ENCODE measurements at places on chromosomes 7 and 10.
A peak's percentile ranks its signal among the peaks of the same experiment; 100 is the strongest.

DNA sequence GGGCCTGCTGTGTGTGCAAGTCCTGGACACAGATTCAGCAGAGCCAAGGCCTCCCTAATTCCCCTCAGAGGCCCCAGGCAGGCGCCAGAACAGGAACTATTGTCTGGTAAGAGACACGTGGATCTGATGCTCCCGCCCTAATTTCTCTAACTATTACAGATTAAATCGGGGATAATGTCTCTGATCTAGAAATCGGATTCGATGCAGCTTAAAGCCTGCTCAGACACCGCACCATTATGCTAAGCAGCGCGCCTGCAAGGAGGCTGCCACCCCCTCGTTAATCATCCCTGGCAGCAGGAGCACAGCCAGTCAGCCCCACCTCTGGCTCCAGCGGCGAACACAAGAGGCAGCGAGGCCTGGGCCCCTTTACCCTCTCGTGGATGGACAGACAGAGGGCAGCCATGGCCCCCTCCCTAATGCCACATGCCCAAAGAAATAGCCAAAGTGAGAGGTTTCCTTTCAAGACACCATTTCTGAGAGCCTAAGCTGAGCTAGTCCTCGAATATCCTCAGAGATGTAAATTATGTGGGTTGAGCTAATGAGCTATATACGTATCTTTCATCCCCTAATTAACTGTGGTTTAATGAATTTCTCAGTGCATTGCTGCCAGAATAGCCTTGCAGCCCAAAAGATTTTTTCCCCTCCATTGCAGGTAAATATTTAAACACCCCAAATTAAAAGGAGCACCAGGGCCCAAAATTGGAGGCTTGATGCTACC is 122.1 kb downstream of the GRID1 start:
- DNase-seq, result no peak

GRCh38 chr7:31776616-31777015 is 89.6 kb downstream of the PPP1R17 start:
- DNase-seq, result no peak

- DNase-seq, result no peak
Observed at GRCh38 chr10:86345296-86345858, 21.2 kb downstream of the GRID1 start.

GRCh38 chr10:10499839-10500238 is 517.8 kb upstream of the CELF2 start:
- no peak for DNase-seq

DNA sequence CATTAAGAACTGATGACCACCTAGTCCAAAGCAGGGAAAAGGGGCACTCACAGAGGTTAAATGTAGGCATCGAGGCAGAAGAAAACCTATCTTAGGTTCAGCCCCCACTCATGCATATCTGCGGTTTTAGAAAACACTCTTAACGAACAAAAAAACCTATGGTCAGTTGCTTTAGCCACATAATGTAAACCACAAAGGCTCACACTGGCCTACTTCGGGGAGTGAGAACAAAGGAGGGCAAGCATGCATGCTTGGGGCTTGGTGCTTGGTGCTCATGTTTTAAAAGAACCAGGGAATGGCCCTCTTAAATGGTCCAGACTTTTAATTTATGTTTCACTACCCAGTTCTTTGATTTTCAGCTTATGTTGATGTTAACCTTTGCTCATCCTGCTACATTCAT is 14.2 kb downstream of the INSYN2A start:
- no peak for DNase-seq

DNA sequence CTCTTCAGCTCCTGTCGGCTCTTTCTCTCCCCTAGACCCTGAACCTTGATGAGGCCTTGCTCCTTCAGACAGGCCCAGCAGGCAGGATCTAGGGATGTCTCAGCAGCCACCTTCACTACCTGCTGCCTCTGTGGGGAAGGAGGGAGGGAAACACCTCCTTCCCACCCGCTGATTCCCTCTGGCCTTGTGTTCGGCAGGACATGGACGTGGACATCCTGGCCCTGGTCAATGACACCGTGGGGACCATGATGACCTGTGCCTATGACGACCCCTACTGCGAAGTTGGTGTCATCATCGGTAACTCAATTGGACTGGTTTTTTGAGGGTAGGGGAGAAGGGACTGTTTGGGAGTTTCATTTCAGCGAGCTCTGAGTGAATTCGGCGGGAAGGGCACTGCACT is 20.3 kb downstream of the HKDC1 start:
- no peak for DNase-seq

- DNase-seq, result peak; percentile 46
Observed at GRCh38 chr7:158819571-158820203, 9.6 kb downstream of the ESYT2 start.

GRCh38 chr10:22570733-22571430 is 143.5 kb downstream of the PIP4K2A start:
- peak; percentile 24 for DNase-seq

DNA sequence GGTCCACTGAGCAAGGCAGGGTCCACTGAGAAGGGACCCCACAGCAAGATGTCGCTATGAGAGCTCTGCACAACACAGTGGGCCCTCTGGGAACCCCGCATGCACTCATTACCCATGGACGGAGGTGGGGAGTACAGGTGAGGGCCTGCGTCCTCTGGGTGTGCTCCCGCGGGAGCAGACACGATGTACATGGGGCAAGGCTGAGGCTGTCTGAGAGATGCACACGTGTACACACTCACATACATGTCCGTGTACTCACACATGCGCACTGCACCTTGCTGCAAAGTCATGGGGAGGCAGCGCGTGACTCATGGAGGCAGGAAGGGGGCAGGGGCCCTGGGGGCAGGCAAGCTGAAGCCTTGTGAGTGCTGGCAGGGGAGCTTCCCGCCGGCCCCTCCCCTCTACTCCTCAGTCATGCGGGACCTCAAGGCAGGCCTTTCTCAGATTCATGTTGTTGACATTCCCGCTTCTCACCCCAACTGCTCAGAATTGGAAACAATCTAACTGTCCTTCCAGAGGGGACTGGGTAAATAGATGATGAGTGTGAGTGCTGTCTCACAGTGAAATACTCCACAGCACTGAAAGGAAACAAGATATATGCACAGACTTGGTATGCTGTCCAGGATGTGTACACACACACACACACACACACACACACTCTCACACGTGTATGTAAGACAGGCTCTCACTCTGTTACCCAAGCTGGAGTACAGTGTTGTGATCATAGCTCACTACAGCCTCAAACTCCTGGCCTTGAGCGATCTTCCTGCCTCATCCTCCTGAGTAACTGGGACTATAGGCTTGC is 40.0 kb downstream of the GOLGA7B start:
- DNase-seq, result peak; percentile 9

DNA sequence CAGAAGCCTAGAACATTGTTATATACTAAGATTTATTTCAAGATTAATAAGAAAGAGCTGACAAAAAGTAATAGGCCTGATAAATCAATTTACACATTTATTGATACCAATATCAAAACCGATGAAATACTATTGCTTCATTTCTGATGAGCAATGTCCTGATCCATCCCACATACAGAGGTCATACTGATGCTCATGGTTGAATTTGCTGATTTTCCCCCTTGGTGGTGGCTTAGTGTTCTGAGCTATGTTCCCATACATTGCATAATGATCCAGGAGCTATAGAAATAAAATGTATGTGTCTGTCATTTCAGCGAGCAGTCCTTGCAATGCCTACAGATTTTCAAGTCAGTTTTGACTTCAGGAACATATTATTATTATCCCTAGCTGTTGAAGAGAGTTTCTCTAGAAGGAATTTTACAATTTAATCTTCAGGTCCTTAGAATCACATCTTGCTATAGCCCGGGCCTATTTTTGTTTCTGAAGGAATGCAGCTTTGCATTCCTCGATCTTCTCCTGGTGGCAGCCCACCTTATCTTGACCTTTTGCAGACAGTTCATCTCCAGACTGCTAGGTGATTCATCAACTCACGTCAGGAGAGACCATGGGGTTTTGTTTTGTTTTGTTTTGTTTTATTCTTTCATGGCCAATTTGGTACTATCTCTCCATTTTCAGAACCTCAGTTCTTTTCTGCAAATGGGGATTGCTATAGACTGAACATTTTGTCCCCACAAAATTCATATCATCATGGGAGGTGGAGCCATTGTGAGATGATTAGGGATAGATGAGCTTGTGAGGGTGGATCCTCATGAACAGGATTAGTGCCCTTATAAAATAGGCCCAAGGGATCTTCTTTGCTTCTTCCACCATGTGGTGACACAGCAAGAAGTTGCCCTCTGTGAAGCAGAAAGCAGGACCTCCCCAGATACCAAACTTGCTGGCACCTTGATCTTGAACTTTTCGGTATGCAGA is 465.6 kb upstream of the IGFBP3 start:
- DNase-seq, result no peak

DNA sequence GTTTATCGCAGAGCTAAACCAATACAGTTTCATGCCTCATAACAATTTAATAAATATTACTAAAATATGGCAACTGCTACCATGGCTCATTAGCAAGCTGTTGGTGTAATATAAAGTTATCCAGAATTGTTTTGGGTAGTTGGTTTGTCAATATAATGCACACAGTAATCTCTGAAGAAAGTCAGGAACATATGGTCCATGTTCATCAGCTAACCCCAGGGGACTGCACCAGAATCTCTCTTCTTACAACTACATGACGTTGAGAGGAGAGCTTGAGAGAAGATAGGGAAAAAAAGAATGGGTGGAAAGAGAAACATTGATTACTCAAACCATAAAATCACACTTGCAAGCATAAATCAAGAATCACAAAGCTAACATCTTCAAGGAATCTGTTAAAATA is 333.7 kb downstream of the NRG3 start:
- no peak for DNase-seq

- no peak for DNase-seq
Observed at GRCh38 chr10:96136810-96137209, 6.7 kb downstream of the ZNF518A start.

DNA sequence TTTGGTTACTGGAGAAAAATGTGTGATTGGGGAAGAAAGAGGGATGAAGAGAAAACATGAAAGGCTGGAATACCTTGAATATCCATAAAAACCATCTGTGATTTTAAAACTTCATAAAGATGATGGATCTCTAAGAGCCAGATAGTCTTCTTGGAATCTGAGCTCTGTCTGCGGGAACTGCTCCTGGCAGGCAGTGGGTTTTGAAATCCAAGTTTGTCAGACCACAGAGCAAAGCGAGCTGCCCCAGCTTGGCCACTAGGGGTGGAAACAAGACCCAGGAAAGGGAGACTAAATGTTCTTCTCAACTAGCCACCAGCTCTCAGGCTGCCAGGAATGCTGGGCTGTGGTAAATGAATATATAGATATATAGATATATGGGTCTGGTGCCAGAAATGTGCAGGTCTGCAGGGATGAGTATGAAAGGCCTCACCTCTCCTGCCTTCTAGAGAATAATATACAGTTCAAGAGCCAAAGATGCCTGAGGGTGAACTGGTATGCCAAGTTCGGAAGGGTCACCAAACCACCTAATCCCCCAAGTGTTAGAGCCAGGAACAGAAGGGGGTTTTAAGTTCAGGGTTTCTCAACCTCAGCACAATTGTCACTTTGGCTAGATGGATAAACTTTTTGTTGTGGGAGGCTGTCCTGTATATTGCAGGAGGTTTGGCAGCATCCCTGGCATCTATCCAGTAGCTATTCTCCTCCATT is 208.8 kb downstream of the KCNMA1 start:
- DNase-seq, result no peak

- DNase-seq, result no peak
Observed at GRCh38 chr10:73446926-73447325, 13.6 kb upstream of the MSS51 start.

GRCh38 chr10:93742633-93743349 is 14.9 kb upstream of the LGI1 start:
- DNase-seq, result no peak

- no peak for DNase-seq
Observed at GRCh38 chr7:21986096-21986495, 40.4 kb upstream of the CDCA7L start.

GRCh38 chr7:77697535-77697831 is 1.2 kb downstream of the RSBN1L start:
- DNase-seq, result peak; percentile 31

All from activated naive CD4-positive, alpha-beta T cell treated with Interleukin-2 at 50 U/mL for 16 hours (primary cell).